Stimulated activated CD4-positive, alpha-beta T cell treated with anti-CD3 and anti-CD28 coated beads, Interleukin-1b, Interleukin-23, amount 100 ng/mL, for 1 hour (primary cell): ENCODE measurements at places on chromosomes 6 and 20.

- DNase-seq, result no peak
Measured at GRCh38 chr6:167690931-167691330, 135.8 kb upstream of the AFDN start.

DNA sequence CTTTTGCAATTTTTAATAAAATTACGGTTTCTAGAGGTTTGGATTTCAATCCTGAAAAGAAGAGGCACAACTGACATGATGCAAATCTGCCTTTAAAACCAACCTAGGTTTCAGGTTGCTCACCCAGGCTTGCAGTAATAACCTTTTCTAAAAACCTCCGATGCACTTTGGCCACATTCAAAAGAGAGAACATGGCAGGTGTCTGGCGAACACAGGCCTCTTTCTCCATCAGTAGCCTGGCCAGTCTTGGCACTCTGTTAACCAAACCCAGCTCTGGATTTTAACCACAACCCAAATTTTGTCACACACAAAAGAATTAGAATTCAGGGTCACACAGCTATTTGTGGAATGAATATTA, 55.8 kb upstream of the MAFB start:
- DNase-seq, result no peak

GRCh38 chr20:45489083-45489531, 19.6 kb downstream of the WFDC2 start:
- DNase-seq, result no peak

DNA sequence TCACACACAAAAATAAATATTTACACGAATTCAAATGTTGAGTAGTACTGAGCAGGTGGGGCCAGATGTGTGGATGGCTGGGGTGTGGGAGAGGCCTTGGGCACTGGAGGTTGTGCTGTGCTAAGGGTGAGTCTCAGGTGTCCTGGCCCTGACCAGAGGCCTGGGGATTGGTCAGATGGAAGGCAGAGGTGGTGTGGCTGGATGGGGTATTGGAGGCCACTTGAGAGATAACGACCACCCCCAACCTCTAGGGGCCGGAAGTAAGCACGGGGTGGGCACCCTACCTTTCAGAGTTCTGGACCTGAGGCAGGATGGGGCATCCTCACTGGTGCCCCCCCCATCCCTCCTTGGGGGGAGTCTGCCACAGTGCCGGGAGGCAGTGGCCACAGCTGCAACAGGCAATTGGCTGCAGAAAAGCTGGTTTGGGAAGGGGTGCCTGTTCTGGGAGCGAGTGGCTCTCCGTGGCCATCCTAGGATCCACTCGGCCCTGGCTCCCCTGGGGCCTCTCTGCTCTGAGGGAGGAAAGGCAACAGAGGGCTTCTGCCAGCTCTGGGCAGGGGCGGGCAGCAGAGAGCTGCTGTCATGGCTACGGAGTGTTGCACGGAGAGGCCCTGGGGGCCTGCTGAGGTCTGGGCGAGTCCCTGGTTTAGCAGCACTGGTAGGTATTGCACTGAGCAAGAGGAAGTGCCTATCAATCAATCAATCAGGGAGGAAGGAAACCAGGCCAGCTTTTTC, 87.6 kb downstream of the ASXL1 start:
- no peak for DNase-seq

DNA sequence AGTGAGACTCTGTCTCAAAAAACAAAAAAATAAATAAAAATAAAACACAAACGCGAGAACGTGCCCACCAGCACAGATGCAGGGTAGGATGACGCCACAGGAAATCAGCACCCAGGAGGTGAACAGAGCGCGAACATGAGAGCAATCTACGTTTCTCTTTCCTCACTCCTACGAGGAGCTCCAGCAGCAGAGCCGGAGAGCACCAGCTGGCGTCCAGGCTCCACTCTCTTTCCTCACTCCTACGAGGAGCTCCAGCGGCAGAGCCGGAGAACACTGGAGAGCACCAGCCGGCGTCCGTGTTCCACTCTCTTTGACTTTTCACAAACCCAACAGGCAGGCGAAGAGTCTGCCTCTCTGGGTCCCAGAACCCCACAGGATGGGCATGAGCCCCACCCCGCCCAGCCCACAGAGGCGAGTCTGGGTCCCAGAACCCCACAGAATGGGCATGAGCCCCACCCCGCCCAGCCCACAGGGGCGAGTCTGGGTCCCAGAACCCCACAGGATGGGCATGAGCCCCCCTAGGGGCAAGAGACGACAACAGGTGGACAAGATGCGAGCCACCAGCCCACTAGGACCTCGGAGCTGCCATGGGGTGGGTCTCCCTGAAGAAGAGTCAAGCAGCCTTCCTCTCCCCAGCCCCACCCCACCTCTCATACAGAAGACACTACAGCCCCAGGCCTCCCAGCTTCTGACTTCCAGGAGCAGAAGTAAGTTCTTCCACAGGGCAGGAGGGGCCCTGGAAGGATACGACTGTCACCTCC, 20.2 kb downstream of the ZBTB46 start:
- no peak for DNase-seq

GRCh38 chr20:25087186-25087929, 5.4 kb upstream of the VSX1 start:
- no peak for DNase-seq

DNA sequence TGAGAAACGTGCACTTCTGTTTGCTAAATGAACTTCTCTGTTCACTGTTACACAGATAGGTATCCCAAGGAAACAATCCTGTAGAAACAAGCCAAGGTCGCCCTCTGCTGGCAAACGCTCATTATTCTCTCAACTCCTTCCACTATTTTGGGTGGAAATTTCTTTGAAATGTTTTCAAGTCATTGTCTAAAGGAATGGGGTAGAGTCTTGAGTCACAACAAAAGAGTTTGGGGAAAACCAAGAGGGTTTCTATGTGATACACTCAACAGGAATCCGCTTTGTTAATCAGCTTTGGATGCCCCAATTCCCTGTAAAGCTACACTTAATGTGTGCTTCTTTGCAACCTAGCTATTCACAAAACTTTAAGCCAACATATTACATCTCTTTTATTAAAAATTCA, 4.6 kb upstream of the RAE1 start:
- no peak for DNase-seq

DNA sequence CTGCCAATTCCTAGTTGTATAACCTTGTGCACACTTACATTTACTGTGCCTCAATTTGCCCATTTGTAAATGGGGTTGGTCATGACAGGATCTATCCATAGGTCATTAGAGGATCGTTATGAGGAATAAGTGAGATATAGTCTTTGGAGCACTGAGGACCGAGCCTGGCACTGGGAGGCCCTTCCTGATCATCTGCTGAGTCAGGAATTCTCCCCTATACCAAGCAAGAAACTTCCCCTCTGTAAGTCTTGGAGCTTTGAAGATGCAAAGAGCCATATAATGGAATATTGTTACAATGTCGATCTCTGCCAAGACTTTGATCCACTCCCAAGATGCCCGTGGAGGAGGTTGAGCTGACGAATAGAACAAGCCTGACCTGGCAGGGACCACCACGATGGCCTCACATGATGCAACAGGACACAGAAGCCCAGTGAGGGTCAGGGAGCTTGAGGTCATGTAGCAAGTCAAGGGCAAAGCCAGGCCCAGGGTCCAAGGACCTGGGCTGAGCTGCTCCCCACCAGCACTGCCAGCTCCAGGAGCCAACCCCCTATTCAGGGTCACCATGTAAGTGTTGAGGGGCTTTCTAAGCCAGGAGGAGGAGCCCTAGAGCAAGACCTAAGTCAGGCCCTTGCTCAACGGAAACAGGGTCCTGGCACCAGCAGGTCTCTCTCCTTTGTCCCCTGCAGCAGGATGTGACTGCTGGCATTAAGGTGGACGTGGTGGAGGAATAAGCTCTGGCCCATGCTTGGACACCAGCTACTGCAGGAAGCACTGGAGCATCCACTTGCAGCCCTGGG, 16.7 kb downstream of the PDRG1 start:
- DNase-seq, result no peak

GRCh38 chr6:80594461-80594860, 488.0 kb downstream of the BCKDHB start:
- DNase-seq, result no peak

GRCh38 chr6:134240665-134241431, 77.1 kb downstream of the SGK1 start:
- DNase-seq, result peak; percentile 45

GRCh38 chr6:6943421-6943820, 164.3 kb upstream of the RREB1 start:
- DNase-seq, result no peak

DNA sequence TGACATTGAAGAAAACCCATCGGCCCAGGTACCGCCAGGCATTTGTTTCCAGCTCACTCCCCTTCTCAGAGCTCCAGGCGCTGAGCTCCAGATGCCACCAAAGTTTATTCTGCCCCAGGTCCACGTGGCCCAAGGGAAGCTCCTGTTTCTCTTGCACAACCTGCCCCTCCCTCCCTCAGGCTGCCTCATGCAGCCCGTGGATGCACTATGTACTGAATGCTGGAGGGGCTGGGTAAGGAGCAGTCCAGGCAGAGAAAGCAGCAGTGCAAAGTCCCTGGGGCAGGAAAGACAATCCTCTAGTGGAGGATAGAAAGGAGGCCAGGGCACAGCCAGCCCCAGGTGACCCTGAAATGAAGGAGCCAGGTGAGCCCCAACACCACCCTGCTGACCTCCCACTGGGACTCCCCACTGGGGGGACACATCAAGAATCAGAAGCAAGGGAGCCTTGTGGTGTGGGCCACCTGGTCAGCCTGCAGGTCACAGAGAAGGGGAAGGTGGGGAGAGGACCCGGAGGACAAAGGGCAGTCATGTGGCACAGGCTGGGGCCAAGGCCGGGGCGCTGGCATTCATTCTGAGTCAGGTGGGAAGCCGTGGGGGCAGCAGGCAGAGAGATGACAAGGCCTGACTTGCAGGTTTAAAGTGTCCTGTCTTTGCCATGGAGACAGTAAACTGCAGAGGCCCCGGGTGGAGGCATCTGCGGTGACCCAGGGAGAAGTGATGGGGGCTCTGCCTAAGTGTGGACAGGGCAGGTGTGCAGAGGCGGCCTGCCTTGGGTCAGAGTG, 230.1 kb downstream of the PREX1 start:
- no peak for DNase-seq

- no peak for DNase-seq
Measured at GRCh38 chr6:159800141-159800865, at the start of gene PNLDC1. Gene PNLDC1, plus strand, starts transcription at chr6:159800276. Its CDS starts 32 bp downstream, at chr6:159800308.

DNA sequence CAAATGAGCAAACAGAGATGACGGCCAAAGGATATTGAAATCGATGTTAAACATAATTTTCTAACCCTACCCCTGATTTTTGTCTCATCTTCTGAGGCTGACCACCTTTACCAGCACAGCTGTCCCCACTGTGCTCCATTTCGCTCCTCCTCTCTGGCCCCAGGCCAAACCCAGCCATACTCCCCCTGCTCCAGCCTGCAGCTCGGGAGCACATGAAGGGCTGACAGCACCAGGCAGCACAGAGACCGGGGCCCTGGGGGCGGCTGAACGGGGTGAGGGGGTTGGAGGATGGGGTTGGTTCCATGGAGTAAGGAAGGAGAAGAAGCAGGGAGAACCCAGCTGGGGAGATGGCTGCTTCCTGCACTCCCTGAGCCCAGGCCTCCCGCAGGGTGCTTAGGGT, 3.2 kb upstream of the NCR2 start:
- DNase-seq, result no peak

- no peak for DNase-seq
Measured at GRCh38 chr6:127912914-127913313, 12.1 kb upstream of the THEMIS start.

- DNase-seq, result no peak
Measured at GRCh38 chr6:45254253-45254652, 73.9 kb upstream of the RUNX2 start.

DNA sequence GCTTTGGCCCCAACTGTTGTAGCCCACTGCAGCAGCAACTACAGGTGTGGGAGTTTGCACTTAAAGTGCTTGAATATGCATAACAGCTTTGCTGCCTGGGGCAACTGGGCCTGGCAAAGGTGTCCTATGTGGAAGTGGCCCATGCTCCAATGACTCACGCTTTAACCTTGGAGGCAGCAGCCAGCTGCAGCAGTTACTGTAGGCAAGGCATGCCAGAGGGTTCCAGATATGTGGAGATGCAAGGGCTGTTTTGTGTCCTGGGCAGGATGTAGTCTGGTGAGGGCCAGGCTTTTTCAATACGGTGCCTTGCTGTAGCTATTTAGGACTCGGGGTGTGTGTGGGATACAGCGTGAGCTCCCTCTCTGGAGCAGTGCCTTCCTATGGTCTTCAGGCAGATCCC, 150.3 kb downstream of the NKAIN2 start:
- DNase-seq, result no peak

- DNase-seq, result no peak
Measured at GRCh38 chr6:10393544-10394225, 21.2 kb downstream of the TFAP2A start.

DNA sequence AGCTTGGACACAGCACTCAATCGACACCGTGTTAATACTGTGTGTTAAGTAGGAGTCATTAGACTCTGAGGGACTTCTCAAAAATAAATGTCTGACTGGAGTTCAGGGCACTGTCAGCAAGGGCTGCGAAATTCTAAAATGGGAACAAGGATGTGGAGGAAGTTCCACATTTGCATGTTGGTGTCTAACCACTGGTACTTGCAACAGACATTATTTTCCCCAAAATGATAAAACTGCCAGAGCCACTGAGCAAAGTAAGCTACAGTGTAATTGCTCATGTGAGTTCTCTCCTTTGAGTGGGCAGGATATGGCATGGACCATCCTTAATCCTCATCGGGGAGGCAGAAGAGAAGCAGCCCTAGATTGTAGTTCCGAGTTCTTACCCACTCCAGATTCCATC, 215.9 kb downstream of the SLC24A3 start:
- DNase-seq, result no peak

GRCh38 chr20:1875762-1876161, 19.4 kb upstream of the SIRPA start:
- DNase-seq, result no peak

- peak; percentile 96 for DNase-seq
Measured at GRCh38 chr6:52419809-52420667, at the start of gene EFHC1. Gene EFHC1, plus strand, starts transcription at chr6:52420342. Its CDS starts 69 bp downstream, at chr6:52420411.

DNA sequence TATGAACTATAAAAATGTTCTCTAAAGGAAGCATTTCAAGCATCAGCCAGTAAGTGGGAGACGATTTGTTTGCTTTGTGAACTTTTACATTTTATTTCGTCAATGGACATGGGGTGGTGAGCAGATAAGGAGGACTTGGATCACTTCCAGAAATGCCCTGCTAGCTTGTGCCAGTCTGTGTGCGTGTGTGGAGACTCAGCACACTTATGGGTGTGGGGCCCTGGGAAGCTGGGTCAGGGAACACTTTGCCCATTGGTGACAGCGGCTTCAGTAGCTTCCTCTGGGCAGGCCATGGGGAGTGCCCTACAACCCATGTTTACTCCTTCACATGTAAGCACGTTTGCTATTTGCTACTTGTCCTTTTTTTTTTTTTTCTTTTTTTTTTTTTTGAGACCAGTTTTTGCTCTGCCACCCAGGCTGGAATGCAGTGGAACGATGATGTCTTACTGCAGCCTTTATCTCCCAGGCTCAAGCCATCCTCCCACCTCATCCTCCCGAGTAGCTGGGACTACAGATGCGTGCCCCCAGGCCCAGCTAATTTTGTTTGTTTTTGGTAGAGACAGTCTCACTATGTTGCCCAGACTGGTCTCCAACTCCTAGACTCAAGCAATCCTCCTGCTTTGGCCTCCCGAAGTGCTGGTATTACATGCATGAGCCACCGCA, 24.2 kb downstream of the PRDM1 start:
- no peak for DNase-seq

DNA sequence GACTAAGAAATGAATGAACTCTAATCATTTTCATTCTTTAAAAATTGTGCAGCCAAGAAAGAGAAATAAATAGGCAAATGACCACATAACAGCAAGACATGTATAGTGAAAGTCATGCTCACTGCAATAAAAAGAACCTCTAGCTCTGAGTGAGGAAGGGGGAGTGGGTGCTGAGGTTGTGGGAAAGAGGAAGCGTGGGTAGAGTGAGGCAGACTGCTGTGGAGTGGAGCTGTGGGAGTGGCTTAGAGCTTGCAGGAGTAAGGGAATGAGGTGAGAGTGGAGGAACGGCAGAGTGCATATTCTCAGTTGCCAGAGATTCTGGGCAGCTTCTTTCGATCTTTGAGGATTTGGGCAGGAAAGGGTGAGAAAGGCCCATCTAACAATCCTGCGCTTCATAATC, 10.4 kb downstream of the DEFB129 start:
- DNase-seq, result no peak
